Stimulated activated CD4-positive, alpha-beta T cell treated with anti-CD3 and anti-CD28 coated beads, Interleukin-1b, Interleukin-23, amount 100 ng/mL, for 1 hour (primary cell): ENCODE measurements at places on chromosomes 12 and 14.

DNA sequence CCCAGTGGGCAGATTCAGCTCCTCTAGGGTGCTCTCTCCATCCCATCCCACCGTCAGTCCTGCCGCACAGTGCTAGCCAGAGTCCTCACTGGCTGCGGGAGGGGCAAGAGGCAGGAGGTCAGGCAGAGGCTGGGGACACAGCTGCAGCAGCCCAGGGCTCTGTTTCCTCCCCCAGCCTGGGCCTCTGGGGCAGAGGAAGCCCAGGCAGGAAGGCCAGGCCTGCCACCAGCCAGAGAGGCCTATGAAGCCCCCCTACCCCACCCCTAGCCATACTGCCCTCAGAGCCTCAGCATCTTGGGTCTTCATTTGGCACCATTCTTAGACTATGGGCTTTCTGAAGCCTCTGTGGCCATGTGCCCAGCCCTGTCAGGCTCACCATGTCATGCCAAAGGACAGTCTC lies 3.4 kb downstream of the ACVRL1 start:
- no peak for DNase-seq

- DNase-seq, result no peak
Observed at GRCh38 chr12:53171725-53172329, 8.7 kb upstream of the ZNF740 start.

DNA sequence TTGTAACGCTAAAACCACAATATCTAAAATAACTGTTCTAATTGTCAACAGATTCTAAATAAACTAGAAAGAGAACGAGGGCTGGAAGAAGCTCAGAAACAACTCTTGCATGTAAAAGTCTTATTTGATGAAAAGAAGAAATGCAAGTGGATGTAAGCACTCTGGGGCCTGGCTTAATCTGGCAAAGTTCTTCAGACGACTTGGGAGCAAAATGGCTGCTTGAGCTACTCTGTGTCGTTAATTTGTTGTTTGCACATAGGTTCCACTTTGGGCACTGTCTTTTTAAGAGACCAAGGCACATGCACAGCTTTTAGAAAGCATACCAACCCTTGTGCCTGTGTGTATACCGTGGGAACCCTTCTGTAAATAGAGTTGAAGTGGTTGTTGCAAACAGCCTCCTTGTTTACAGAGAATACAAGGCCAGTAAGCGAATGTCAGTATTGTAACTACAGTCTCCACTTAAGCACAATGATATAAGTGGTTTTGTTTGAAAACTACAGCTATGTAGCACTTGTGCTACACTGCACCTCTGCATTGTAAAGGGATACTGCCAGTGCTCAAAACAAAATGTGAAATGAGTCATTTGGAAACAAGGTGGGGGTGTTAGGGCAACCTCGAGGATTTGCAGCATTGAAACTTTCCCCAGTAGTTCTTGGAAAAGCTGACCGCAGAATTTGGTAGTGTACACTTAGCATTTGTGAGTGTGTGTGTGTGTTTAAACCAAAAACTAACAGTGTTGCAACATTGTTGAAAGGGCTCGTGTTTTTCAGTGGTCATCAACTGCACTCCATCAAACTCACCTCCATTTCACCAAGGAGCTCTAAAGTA lies 154.3 kb downstream of the CEP83 start:
- DNase-seq, result no peak

GRCh38 chr12:66032739-66033138 lies 97.8 kb downstream of the LLPH start:
- no peak for DNase-seq

DNA sequence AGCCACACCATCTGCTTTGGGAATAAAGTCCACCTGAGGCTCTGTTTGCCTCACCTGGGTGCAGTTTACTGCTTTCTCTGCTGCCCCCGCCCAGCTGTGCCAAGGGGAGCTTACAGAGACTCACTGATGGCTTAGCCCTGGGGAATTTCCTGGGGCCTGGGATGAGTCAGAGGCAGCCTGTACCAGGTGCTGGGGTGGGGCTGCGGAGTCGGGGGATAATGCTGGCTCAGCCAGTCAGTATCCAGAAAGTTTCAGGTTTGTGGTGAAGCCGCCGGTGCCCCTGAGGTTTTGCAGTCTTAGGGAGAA lies 22.3 kb downstream of the PLEKHG3 start:
- no peak for DNase-seq

GRCh38 chr14:96249029-96249428 lies 7.0 kb upstream of the BDKRB1 start:
- no peak for DNase-seq

DNA sequence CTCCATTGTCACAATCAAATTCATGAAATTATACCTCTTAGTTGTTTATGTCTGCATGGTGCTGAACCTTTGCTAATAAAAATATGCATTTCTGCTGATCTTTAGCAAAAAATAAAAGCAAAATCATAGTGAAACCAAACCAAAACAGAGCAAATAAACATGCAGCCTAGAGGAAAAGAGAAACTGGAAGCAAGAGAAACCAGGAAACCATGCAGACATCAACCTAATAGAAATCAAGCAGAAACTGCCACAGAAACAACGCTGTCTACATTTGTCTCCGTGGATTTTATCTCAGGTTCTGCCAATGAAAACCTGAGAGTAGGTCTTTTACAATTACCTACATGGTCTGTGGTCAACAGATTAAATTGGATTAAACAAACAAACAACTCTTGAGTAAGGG lies 173.7 kb downstream of the SYT10 start:
- DNase-seq, result no peak

DNA sequence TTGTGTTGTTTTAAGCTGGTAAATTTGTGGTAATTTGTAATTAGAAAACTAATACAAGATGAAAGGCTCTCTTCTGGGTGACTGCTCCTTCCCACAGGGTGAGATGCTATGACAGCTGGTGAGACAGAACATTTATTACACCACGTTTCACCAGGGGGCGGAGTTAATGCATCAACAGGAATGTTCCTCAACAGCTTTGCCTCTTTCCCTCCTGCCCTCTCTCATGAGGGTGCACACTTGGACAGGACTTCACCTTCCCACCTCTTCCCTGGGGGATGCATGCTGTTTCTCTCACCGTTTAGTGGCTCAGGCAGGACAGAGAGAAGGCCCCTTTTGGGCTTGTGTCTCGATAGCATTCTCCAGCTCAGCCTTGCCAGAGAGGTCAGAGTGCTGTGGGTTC lies 13.4 kb upstream of the PPP1R1A start:
- no peak for DNase-seq
